A673 (cell line): ENCODE measurements at places on chromosomes 1 and 21. TPM values are rescaled to one million over a fixed set of nuclear protein-coding genes. Genes with fewer than 3 reads are reported as not detected.

DNA sequence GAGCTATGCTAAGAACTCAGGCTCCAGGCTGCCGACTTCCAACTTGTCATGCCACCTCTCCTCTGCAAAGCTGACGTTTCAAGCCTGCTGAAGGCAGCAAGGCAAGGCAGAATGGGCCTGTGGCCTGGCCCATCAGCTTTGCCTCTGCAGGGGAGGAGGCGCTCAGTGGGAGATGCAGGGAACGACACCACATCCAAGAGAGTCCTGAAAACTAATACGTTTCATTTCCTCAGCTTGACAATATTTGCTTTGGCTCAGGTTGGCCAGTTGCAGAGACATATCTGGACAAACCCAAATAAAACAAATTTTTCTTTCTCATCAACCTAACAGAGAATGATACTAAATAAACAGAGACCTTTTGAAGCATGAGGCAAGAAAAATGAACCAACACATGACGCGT, 35.3 kb downstream of the BEND5 start:
- H3K27me3 ChIP-seq: no peaks in the 10 kb centered on the region
- no peaks in the 10 kb centered on the region for H3K4me1 ChIP-seq
- peaks cover 2% of the 10 kb centered on the region for H3K36me3 ChIP-seq
- H3K4me3 ChIP-seq: no peak overlapping the region

DNA sequence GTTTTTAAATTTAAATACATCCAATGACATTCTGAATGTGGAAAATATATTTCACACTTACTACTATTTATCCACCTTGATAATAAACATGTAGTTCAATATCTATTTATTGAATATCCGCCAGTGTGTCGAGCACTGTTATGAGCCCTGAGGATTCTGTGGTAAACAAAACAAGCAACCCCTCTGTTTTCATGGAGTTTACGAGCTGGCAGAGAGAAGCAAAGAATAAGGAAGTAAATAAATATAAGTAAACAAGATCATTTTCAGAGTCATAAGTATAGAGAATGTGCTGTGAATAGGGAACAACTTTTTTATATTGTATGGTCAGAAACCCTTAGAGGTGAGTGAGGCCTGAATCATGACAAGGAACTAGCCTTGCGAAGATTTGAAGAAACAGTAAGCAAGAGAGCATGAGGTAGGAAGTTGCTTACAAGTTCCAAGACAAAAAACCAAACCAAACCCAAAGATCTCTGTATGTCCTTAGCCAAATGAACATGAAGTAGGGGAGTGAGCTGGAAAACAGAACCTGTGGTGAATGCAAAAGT, 6.4 kb upstream of the SERBP1 start:
- H3K27ac ChIP-seq: no peak overlapping the region
- H3K36me3 ChIP-seq: no peaks in the 10 kb centered on the region

- no peaks in the 10 kb centered on the region for H3K4me1 ChIP-seq
- H3K27ac ChIP-seq: no peak overlapping the region
Observed at GRCh38 chr1:55347866-55348265, 132.7 kb upstream of the USP24 start.

DNA sequence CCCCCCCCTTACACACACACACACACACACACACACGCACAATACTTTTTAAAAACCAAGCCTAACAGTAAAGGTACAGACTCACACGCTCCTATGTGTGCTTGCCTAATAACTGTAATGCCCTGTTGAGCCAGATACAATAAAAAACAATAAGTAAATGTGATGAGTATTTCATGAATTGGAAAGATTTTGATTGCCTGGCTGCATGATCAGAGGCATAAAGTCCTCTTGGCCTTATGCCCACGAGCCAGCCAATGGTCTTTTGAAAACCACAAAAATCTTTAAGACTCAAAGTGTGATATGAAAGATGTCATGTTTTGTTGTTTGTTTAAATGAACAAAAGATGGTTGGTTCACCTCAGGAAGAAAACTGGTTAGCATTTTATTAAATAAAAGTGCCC, 441.9 kb upstream of the ZRANB2 start:
- H3K4me1 ChIP-seq: no peaks in the 10 kb centered on the region
- H3K4me3 ChIP-seq: no peak overlapping the region
- H3K36me3 ChIP-seq: no peaks in the 10 kb centered on the region
- DNase-seq: no peak
- H3K27ac ChIP-seq: no peak overlapping the region
- H3K27me3 ChIP-seq: no peaks in the 10 kb centered on the region

DNA sequence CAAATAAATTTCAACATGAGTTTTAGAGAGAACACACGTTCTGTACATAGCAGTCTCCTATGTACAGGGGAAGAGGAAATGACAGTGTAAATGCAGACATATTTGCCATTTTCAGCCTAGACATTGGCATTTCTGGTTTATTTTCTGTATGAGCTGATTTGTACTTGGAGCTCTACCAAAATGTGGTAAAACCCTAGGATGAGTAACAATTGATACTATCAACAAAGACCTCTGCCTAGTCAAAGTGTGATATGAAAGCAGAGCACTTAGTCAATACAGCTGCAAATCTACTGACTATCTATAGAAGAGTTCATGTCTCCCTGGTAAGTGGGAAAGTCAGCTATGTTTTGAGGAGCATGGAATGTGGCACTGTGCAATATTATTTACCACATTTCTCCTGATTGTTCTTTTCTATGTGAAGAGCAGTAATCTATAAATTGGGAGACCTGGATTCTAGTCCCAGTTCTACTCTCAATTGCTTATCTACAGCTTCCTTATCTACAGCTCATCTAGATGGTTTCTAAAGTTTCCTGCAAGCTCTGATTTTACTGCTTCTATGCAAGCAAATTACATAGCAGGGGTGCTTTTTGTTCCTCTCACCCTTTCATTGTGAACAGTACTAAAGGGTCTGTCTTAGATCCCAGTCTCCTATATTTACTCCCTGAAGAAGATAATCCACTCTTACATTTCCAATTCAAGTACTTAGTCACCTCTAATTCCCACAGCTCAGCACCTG, 334.2 kb downstream of the NTNG1 start:
- no peaks in the 10 kb centered on the region for H3K36me3 ChIP-seq
- H3K4me1 ChIP-seq: no peaks in the 10 kb centered on the region
- H3K27ac ChIP-seq: no peak overlapping the region
- H3K4me3 ChIP-seq: no peak overlapping the region

- H3K27me3 ChIP-seq: no peaks in the 10 kb centered on the region
- H3K27ac ChIP-seq: no peak overlapping the region
- H3K36me3 ChIP-seq: no peaks in the 10 kb centered on the region
- H3K4me3 ChIP-seq: peak overlapping the region; percentile 60
- H3K4me1 ChIP-seq: peaks cover 10% of the 10 kb centered on the region
Observed at GRCh38 chr1:167554028-167554779, 642 bp upstream of the CREG1 start.

DNA sequence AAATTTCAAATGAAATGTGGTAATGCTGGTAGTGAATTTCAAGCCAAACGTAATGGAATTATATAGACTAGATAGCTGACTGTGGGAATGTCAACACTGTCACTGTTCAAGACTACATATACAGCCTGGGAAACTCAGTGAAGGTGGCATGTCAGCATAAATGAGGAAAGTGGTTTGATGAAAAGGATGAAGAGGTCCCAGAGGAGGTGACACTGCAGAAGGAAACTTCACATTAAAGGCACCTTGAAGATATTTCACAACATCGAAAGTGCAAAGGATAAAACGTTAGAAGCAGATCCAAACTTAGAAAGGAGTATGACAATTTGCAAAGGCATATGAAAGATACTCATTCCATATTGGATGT, 25.7 kb downstream of the MAPKAPK2 start:
- no peaks in the 10 kb centered on the region for H3K36me3 ChIP-seq
- no peak for DNase-seq
- no peaks in the 10 kb centered on the region for H3K27me3 ChIP-seq
- no peak overlapping the region for H3K4me3 ChIP-seq

- H3K4me3 ChIP-seq: no peak overlapping the region
- peaks cover 26% of the 10 kb centered on the region for H3K4me1 ChIP-seq
- DNase-seq: no peak
- H3K27ac ChIP-seq: no peak overlapping the region
Observed at GRCh38 chr1:164565357-164565756, 6.4 kb downstream of the PBX1 start.

DNA sequence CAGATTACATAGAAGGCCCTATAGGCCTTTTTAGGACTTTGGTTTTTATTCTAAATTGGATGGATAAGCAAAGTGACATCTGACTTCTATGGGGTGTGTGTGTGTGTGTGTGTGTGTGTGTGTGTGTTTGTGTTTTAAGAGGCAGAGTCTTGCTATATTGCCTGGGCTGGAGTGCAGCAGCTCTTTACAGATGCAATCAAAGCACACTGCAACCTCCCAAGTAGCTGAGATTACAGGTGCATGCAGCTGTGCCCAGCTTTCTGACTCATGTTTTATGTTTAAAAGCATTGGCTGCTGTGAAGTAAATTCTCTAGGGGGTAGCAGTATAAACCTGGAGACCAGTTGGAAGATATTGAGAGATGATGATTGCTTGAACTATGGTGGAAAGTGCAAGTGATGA, 12.4 kb upstream of the EVI5 start:
- H3K4me3 ChIP-seq: no peak overlapping the region
- peaks cover 2% of the 10 kb centered on the region for H3K4me1 ChIP-seq
- no peaks in the 10 kb centered on the region for H3K27me3 ChIP-seq
- no peak for DNase-seq
- no peaks in the 10 kb centered on the region for H3K36me3 ChIP-seq
- H3K27ac ChIP-seq: no peak overlapping the region

GRCh38 chr1:59580257-59580656, 234.5 kb upstream of the HOOK1 start:
- no peaks in the 10 kb centered on the region for H3K36me3 ChIP-seq
- DNase-seq: no peak
- peaks cover 5% of the 10 kb centered on the region for H3K27me3 ChIP-seq
- H3K27ac ChIP-seq: no peak overlapping the region
- no peaks in the 10 kb centered on the region for H3K4me1 ChIP-seq
- no peak overlapping the region for H3K4me3 ChIP-seq

DNA sequence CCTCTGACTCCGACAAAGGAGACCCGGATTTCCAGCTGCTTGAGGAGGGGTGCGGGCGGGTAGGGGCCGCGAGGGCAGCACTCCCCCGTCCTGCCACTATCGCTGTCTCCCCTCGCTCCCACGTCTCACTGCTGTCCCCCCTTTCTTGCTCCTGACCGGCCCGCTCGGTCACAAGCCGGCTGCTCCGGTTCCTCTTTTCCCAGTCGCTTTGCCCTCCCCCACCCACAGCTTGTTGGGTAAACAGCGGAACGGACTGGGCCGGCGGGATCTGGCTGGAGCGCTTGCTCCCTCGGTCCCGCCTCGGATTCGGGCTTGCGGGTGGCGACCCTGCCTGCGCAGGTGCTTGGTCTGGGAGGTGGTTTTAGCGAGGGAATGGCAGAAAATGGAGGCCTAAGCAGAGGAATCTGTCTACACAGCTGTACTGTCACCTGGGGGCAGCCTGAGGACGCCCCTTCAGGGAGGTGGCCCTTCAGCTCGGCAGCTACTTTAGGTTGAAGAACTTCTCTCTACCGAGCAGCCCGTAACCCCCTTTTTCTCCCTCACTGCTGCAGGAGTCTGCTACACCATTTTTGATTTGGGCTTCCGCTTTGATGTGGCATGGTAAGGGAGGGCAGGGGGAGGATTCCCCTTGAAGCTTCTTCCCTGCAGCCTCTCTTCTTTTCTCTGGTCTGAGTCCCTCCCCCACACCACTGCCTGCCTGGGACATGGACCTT, 645 bp downstream of the ATP6V0B start:
- H3K36me3 ChIP-seq: peaks cover 18% of the 10 kb centered on the region
- peak overlapping the region; percentile 90 for H3K27ac ChIP-seq
- H3K27me3 ChIP-seq: no peaks in the 10 kb centered on the region

DNA sequence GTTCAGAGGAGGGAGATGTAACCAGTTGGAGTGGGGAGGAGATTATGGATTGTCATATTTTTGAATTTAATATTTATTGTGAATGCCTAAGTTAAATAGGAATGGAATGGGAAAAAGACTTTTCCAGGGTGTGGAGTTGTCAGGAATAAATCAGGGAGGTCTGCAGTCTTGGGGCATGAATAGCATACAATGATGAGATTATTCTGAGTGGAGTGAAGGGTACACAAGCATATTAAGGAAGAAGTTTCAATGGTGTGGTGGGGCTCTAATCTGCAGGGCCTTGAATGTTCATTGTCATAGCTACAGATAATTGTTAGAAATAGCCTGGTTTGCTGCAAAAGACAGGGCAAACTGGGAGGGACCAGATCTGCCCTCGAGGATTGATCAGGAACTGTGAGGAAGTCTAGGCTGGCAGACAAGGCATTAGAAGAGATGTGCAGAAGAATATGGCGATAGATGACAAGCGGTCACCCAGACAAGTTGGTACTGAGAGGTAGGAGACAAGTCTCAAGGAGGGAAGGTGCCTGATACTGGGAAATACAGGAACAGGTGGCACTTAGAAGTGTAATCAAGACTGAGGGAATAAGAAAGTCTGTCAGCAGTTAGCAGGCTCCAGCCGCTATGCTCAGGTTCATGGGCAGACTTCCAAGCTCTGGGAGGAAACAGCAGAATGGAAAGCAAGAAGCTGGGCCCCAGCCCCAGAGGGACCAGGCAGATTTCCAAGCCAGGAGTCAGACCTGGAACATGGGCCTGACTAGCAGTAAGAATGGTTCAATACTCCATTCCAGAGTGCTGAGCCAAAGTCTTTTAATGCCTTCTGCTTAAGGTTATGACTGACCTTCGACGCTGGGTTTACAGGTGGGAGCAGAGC, 20.9 kb upstream of the RGL1 start:
- H3K36me3 ChIP-seq: no peaks in the 10 kb centered on the region
- peaks cover 61% of the 10 kb centered on the region for H3K4me1 ChIP-seq
- no peaks in the 10 kb centered on the region for H3K27me3 ChIP-seq
- H3K27ac ChIP-seq: peak overlapping the region; percentile 96
- H3K4me3 ChIP-seq: no peak overlapping the region

- no peak overlapping the region for H3K4me3 ChIP-seq
- H3K4me1 ChIP-seq: no peaks in the 10 kb centered on the region
- H3K27me3 ChIP-seq: no peaks in the 10 kb centered on the region
- no peaks in the 10 kb centered on the region for H3K36me3 ChIP-seq
- no peak overlapping the region for H3K27ac ChIP-seq
Observed at GRCh38 chr1:246179401-246179800, 327.7 kb downstream of the SMYD3 start.

- H3K27me3 ChIP-seq: peaks cover 17% of the 10 kb centered on the region
- no peaks in the 10 kb centered on the region for H3K36me3 ChIP-seq
- H3K4me3 ChIP-seq: no peak overlapping the region
- H3K4me1 ChIP-seq: no peaks in the 10 kb centered on the region
- DNase-seq: no peak
Observed at GRCh38 chr1:223487887-223488259, 94.7 kb downstream of the CCDC185 start.

DNA sequence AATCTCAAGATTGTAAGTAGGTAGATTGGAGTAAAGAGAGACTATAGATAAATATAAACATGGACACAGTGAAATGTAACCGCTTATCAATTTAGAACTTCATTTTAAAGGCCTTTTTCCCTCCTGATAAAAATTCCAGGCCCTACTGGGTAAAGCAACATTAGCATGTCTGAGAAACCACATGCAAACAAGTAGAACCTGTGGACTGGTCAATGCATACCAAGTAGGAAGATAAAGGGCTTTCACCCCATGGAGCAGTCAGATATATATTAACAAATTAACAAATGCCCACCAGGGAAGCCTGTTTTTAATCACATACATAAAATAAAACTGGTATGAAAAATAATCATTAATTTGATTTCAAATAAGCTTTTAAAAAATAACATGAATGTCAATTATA, 8.1 kb downstream of the DPH5 start:
- H3K27me3 ChIP-seq: no peaks in the 10 kb centered on the region
- H3K4me1 ChIP-seq: peaks cover 6% of the 10 kb centered on the region
- no peak overlapping the region for H3K27ac ChIP-seq
- H3K36me3 ChIP-seq: peaks cover 21% of the 10 kb centered on the region
- DNase-seq: no peak

The WNT3A gene
- total RNA-seq: not detected in 2 replicates

The MAGI3 gene
- total RNA-seq: 5.1 and 5.6 TPM in 2 replicates

The KCNT2 gene
- 1.2 and 1.6 TPM in 2 replicates for total RNA-seq

The PLA2G5 gene
- not detected in 2 replicates for total RNA-seq

The ORC1 gene
- 50.4 and 54.0 TPM in 2 replicates for total RNA-seq

The MTARC1 gene
- 0.43 TPM in 1 of 2 replicates, not detected in the other for total RNA-seq

The IGSF21 gene
- 3.2 and 4.1 TPM in 2 replicates for total RNA-seq

The PLA2G4A gene
- 34.4 and 36.4 TPM in 2 replicates for total RNA-seq
